ENCODE measurements at places on chromosomes 4 and X. TPM values are rescaled to one million over a fixed set of nuclear protein-coding genes. Genes with fewer than 3 reads are reported as not detected.

DNA sequence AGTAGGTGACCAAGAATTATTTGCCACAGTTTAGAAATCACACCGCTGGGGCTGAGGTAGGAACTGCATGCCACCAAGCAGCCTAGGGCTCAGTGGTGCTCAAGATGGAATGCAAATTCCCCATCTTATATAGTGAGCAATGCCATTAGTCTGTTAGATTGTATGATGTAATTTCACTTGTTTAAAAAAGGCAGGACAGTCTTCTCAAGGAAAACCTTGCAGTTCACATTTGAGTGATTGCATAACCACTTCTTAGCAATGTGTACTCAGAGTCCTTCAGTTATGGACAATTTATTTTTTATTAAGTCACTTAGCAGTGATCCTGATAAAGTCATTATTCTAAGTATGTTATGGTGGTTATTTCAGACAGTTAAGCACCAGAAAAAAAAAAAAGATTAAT is 142.9 kb upstream of the SFRP2 start:
- no peak overlapping the region for H3K27ac ChIP-seq
- no peak for DNase-seq
- H3K4me3 ChIP-seq = no peak overlapping the region
- H3K4me1 ChIP-seq = no peaks in the 10 kb centered on the region
- no peaks in the 10 kb centered on the region for H3K36me3 ChIP-seq

DNA sequence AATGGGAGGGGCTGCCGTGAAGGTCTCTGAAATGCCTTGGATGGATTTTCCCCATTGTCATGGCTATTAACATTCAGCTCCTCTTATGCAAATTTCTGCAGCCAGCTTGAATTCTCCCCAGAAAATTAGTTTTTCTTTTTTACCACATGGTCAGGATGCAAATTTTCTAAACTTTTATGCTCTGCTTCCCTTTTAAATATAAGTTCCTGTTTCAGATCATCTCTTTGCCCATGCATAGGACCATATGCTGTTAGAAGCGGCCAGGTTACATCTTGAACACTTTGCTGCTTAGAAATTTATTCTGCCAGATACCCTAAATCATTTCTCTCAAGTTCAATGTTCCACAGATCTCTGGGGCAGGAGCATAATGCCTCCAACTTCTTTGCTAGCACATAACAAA is 13.8 kb upstream of the CLDN34 start:
- DNase-seq = no peak
- H3K27me3 ChIP-seq = no peaks in the 10 kb centered on the region
- H3K36me3 ChIP-seq = no peaks in the 10 kb centered on the region

- no peak overlapping the region for H3K4me3 ChIP-seq
- H3K27ac ChIP-seq = no peak overlapping the region
- no peaks in the 10 kb centered on the region for H3K4me1 ChIP-seq
Measured at GRCh38 chr4:85788604-85789003, 313.7 kb downstream of the ARHGAP24 start.

- DNase-seq = no peak
- H3K4me3 ChIP-seq = no peak overlapping the region
- H3K27me3 ChIP-seq = no peaks in the 10 kb centered on the region
- H3K4me1 ChIP-seq = peaks cover 9% of the 10 kb centered on the region
- no peaks in the 10 kb centered on the region for H3K36me3 ChIP-seq
- H3K27ac ChIP-seq = no peak overlapping the region
Measured at GRCh38 chrX:39848900-39849299, 248.9 kb downstream of the BCOR start.

GRCh38 chr4:154039435-154040343 is 250.8 kb upstream of the SFRP2 start:
- H3K27me3 ChIP-seq = no peaks in the 10 kb centered on the region
- H3K4me1 ChIP-seq = no peaks in the 10 kb centered on the region
- DNase-seq = no peak
- no peak overlapping the region for H3K27ac ChIP-seq

GRCh38 chr4:3073158-3074077 is 920 bp downstream of the HTT-AS start:
- peaks cover 10% of the 10 kb centered on the region for H3K4me1 ChIP-seq
- H3K4me3 ChIP-seq = peak overlapping the region; percentile 71
- no peaks in the 10 kb centered on the region for H3K27me3 ChIP-seq
- DNase-seq = no peak
- H3K27ac ChIP-seq = peak overlapping the region; percentile 74

DNA sequence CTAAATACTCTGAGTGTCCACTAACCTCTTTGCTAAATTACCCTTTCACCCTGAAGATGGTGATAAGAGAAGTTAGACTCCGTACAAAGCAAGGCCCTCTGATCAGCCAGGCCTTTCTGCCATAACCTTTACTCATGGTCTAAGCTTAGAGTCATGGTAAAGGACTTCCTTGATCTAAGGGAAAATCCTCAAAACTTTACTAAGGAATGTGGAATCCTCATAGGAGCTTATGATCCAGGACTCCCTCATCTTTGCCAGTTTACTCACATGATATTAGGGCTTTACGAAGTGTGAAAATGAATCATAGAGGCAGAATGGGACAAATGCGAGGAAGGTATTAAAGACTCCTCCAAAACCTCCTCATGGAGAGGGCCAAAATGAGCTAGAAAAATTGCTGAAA is 7.9 kb upstream of the FAM13A start:
- H3K27me3 ChIP-seq = peaks cover 3% of the 10 kb centered on the region
- H3K36me3 ChIP-seq = no peaks in the 10 kb centered on the region
- H3K27ac ChIP-seq = no peak overlapping the region

DNA sequence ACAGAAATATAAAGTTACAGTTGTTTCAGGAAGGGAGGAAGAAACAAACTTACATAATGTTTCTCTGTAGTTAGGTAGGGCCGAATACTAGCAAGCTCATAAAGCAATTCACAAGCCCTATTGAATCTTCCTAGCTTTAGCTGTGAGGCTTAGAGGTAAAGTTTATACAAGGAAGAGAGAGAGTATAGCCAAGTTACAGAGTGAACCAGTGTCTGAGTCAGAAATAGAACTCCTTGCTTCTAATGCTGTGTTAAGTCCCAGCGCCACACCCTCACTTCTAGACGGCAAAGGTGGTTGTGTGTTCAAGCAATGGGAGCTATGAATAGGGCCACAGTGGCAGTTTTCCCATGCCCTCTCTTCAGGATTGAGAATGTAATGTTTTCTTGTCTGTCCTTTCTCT is 6.1 kb downstream of the LPAR4 start:
- H3K4me3 ChIP-seq = no peak overlapping the region
- H3K27ac ChIP-seq = no peak overlapping the region
- H3K27me3 ChIP-seq = no peaks in the 10 kb centered on the region
- H3K36me3 ChIP-seq = no peaks in the 10 kb centered on the region
- no peaks in the 10 kb centered on the region for H3K4me1 ChIP-seq
- DNase-seq = no peak

DNA sequence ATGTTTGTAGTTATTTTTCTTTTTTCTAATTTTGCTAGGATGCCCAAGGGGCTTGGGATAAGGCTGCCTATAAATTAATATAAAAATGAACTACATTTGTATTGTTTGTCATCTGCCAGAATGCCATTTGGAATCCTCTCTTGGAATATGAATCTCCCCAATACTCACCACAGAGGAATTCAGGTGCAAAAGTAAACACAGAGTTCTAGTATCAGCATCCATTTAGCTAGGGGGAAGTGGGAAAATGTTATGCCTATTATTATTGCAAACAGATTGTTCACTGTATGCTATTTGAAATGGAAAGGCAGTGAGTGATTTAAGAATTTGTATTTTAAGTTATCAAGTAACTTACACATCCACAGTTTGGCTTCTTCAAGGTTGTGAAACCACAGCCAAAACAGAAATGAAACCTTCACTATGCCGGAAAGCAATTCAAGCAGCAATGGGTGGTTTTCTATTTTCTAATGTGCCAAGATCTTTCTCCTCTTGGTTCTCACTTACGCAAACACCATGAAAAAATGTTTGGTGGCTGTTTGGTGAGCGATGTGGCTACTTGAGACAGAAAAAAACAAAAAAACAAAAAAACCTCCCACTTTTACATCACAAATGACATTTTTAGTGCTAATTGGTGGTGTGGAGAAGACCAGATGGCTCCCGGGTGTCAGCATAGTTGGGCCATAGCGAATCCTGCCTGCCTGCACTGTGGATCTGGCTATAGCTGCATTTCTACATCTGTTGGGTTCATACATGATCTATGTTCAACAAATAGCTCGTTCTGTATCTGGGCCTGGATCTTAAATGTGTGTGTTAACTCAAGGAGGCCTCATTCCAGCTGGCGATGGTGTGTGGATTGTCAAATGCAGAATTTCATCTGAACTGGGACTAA is 200.8 kb upstream of the GIMD1 start:
- H3K4me3 ChIP-seq = no peak overlapping the region
- H3K36me3 ChIP-seq = no peaks in the 10 kb centered on the region
- no peaks in the 10 kb centered on the region for H3K4me1 ChIP-seq
- DNase-seq = no peak

DNA sequence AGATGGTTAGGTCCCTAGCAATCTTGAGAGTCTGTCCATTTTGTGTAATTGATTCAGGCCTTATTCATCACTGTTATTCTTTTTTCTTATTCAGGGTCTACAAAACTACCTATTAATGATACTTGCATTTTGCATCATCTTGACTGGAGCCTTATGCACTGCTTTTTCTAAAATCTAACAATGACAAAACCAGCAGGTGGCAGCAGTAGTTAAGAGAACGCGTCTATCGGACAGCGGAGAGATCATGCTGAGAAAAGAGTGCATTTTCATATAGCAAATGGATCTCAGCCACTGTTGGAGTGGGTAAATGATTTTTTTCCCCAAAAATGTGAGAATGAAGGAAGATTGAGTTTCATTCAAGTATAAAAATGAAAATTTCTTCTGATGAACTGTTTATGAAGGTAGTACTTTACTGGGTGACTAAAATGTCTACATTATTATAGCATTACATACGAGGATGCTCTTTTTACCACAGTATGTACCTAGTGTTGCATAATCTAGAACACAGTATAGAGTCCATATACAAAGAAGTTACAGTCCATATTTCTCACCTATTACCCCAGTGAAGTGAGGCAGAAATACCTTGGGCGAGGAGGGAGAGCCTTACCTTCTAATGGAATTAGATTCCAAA is 43.2 kb downstream of the TMEM144 start:
- no peak overlapping the region for H3K27ac ChIP-seq
- no peaks in the 10 kb centered on the region for H3K36me3 ChIP-seq
- DNase-seq = peak; percentile 21
- H3K4me1 ChIP-seq = no peaks in the 10 kb centered on the region
- H3K27me3 ChIP-seq = no peaks in the 10 kb centered on the region
- H3K4me3 ChIP-seq = no peak overlapping the region

GRCh38 chrX:107691024-107691448 is 62.7 kb downstream of the PRPS1 start:
- H3K4me1 ChIP-seq = no peaks in the 10 kb centered on the region
- no peak overlapping the region for H3K27ac ChIP-seq
- H3K4me3 ChIP-seq = no peak overlapping the region
- DNase-seq = no peak
- no peaks in the 10 kb centered on the region for H3K27me3 ChIP-seq
- no peaks in the 10 kb centered on the region for H3K36me3 ChIP-seq

GRCh38 chrX:123454712-123455431 is 270.8 kb downstream of the GRIA3 start:
- H3K27me3 ChIP-seq = no peaks in the 10 kb centered on the region
- DNase-seq = no peak
- H3K4me3 ChIP-seq = no peak overlapping the region
- no peaks in the 10 kb centered on the region for H3K36me3 ChIP-seq

DNA sequence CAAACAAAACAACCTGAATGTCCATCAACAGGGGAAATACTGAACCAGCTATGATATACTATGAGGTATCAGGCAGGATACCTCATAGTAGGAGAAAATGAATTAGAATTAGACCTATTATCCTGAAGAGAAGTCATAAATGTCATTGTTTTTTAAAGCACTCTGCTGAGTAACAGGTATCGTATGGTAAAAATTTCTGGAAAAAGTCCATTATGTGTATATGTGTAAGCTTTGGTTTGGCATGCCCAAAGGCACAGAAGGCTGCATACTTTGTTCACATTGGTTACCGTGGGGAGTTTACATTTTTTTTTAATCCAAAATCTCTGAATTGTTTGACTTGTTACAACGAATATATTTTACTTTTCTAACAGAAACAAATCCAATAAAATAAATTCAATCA is 70.5 kb downstream of the RPS3A start:
- H3K4me1 ChIP-seq = no peaks in the 10 kb centered on the region
- no peak for DNase-seq
- H3K36me3 ChIP-seq = no peaks in the 10 kb centered on the region
- H3K27me3 ChIP-seq = no peaks in the 10 kb centered on the region
- no peak overlapping the region for H3K4me3 ChIP-seq

DNA sequence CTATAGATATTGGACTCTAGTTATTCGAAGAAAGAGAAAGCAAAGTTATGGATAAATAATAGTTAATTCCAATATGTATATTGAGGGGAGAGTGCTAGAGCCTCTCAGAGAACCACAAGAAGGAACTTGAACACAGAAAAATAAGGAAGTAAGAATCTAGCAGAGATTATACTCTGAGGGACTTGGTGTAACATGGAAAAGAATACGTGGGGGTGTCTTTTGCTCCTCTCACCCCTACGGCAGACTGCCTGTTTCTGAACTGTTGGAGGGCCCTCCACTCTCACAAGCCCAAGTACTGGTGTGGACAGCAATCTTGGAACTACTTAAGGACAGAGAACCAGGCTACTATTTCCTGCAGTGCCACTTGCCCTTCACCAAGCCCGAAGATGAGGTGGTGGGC is 1174.4 kb upstream of the PCDH10 start:
- no peaks in the 10 kb centered on the region for H3K36me3 ChIP-seq
- no peaks in the 10 kb centered on the region for H3K27me3 ChIP-seq
- H3K4me3 ChIP-seq = no peak overlapping the region

- peaks cover 11% of the 10 kb centered on the region for H3K4me1 ChIP-seq
- no peak for DNase-seq
- no peaks in the 10 kb centered on the region for H3K36me3 ChIP-seq
- H3K4me3 ChIP-seq = no peak overlapping the region
- no peak overlapping the region for H3K27ac ChIP-seq
- no peaks in the 10 kb centered on the region for H3K27me3 ChIP-seq
Measured at GRCh38 chrX:124373348-124373747, 27.0 kb downstream of the SH2D1A start.

GRCh38 chr4:11428231-11428898 is at the start of gene HS3ST1:
HS3ST1 (minus strand) TSS chr4:11428894; CDS start chr4:11400005, 28,889 bp downstream.
- H3K4me3 ChIP-seq = peak within 1 kb of the TSS; percentile 43
- no peaks in the 10 kb centered on the region for H3K36me3 ChIP-seq
- H3K27me3 ChIP-seq = no peaks in the 10 kb centered on the region
- H3K4me1 ChIP-seq = no peaks in the 10 kb centered on the region
- H3K27ac ChIP-seq = no peak within 1 kb of the TSS

The F8A2 gene
- not detected for polyA plus RNA-seq

The RTL9 gene
- not detected for polyA plus RNA-seq

The TMEM144 gene
- polyA plus RNA-seq = not detected

The DRD5 gene
- not detected for polyA plus RNA-seq

The ARMCX4 gene
- 1.7 TPM for polyA plus RNA-seq

The HERC5 gene
- polyA plus RNA-seq = 9.1 TPM

The GAGE13 gene
- not detected for polyA plus RNA-seq
